ENCODE measurements at places on chromosomes 3 and 15.
A peak's percentile ranks its signal among the peaks of the same experiment; 100 is the strongest.

DNA sequence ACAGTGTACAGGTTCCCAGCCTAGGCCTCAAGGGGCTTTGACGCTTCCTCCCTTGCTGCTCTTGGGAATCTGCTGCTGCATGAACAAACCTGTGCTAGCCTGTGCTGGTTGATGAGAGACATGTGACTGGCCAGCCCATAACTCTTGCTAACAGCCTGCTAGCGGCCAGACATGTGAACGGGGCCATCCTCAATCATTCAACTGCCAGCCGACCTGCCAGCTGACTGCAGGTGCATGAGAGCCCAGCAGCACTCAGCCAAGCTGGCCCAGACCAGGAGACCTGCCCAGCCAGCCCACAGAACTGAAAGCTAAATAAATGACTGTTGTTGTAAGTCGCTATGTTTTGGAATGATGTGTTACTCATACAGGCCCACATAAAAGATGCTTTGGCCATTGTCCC lies 82.4 kb upstream of the DLG1 start:
- DNase-seq = no peak

DNA sequence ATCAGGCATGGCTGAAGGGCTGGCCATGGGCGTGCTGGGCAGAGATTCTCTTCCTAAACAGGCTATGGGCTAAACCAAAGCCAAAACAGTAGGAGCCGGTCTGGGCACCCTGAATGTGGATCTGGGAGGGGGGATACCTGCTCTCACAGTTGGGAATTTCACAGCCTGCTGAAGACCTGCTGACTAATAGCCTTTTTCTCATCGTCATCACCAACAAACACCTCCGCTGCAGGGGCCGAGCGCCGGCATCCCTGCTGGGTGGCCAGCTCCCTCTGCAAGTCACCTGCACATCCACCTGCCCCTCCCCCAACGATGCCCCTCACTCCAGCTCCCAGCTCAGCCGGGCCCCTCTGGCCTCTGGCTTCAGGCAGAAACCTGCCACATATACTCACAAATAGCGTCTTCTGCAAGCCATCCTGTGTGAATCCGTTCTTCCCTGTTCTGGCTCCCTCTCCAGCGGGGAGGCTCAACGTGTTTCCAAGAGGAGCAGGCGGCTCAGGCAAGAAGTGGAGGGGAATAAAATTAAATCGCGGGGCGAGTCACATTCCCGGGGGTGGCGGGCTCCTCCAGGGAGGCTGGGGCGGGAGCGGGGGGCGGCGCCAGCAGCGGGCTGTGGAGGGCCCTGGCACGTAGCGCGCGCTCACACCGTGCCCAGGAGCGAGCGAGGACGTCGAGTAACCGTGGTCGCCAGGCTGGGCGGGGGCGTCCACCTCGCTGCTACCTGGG lies 466 bp downstream of the IQSEC1 start:
- DNase-seq = peak; percentile 39

DNA sequence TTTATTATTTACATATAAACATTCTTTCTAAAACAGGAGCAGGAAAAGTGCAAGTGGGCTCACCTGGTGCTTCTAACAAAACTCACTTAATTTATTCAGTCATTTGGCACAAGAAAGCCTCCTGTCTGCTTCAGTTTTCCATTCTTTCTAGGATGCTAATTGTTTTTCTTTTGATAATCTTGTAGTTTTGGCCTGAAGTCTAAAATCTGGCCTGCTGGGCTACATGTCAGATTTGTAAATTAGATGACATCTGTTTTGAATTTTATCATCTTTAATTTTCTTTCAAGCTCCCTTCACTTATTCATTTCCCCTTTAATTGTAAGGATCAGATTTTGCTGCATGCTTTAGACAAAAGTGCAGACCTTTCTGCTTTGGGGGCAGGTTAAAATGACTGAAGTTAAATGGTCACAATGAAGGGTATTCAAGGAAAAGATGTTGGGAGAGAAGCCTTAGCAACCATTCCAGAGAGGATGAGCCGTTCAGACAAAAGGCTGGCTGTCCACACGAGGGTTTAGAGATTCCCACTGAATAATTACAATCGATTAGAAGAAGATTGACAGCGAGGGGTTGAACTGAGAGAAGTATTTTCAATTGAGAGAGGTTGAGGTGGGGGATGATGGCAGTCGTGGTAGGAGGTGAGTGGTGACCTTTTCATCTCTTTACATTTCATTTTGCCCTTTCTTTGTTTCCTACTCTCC lies 59.9 kb upstream of the PTX3 start:
- DNase-seq = no peak

DNA sequence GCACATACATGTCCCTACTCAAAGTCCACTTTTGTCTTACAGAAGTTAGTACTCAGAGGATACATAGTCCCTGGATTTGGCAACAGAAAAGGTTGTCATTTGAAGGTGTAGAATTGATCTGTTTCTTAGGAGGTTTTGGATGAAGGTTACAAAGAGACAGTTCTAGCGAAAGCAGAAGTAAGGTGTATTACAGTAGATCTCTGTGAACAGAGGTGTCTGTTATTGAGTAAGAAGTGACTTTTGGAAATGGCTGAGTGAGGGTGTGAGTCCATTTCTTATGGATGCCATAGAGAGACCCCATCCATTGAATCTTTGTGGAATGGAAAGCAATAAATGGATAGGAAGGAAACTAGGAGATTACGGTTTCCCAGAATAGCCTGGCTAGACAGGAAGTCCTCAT lies 5.6 kb downstream of the ZNF662 start:
- DNase-seq = no peak
